ENCODE measurements at places on chromosomes 4 and X. TPM values are rescaled to one million over a fixed set of nuclear protein-coding genes. Genes with fewer than 3 reads are reported as not detected.

The SPACA5 gene
- total RNA-seq = not detected

The NCAPG gene
- total RNA-seq = 3.7 TPM

The TBX22 gene
- total RNA-seq = not detected

The PNMA3 gene
- 0.13 TPM for total RNA-seq

The RTL9 gene
- total RNA-seq = 0.13 TPM

The COX7B2 gene
- total RNA-seq = not detected

The DDX53 gene
- not detected for total RNA-seq

The GPR78 gene
- total RNA-seq = 0.78 TPM

The CT45A1 gene
- total RNA-seq = not detected

The SPOCK3 gene
- total RNA-seq = 0.65 TPM

The WDR13 gene
- total RNA-seq = 134 TPM

The OPHN1 gene
- total RNA-seq = 5.9 TPM

The FATE1 gene
- not detected for total RNA-seq

The MAGEB10 gene
- total RNA-seq = not detected
